MV-4-11 (cell line): ENCODE measurements at places on chromosomes 2 and 18.

- no peak for DNase-seq
Measured at GRCh38 chr2:45103351-45104345, 94.4 kb upstream of the SIX2 start.

GRCh38 chr2:57842531-57842930, 204.1 kb upstream of the VRK2 start:
- peak; percentile 51 for DNase-seq

DNA sequence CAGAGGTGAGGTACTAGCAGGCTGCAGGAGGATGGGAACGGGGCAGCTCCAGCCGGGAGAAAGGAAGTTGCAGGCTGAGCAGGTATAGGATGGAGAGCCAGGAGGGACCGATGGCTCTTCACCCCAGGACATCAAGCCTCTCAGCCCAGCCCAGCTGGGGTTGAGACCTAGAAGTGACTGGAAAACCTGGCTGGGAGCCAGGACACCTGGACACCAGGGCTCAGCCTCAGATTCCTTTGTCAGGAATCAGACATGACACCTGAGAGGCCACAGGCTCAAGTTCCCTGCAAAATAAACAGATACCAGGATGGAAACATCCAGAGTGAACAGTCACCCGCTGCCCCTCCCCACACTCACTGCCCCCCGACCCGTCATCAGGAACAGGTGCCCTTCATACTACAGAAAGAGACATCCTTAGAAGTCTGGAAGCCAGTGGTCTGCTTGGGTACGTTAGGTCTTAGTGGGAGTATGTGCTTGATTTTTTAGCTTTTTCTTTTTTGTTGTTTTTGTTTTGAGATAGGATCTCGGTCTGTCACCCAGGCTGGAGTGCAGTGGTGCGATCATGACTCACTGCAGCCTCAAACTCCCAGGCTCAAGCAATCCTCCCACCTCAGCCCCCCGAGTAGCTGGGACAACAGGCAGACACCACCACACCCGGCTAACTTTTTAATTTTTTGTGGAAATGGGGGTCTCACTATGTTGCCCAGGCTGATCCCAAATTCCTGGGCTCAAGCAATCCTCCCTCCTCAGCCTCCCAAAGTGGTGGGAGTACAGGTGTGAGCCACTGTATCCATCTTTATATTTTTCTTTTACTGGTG, 95.7 kb upstream of the STPG4 start:
- no peak for DNase-seq

GRCh38 chr18:45321520-45321919, 293.8 kb upstream of the SLC14A2 start:
- DNase-seq: no peak

- no peak for DNase-seq
Measured at GRCh38 chr2:33406622-33407021, 69.8 kb upstream of the RASGRP3 start.

GRCh38 chr18:77316008-77316407, 66.4 kb downstream of the GALR1 start:
- no peak for DNase-seq

DNA sequence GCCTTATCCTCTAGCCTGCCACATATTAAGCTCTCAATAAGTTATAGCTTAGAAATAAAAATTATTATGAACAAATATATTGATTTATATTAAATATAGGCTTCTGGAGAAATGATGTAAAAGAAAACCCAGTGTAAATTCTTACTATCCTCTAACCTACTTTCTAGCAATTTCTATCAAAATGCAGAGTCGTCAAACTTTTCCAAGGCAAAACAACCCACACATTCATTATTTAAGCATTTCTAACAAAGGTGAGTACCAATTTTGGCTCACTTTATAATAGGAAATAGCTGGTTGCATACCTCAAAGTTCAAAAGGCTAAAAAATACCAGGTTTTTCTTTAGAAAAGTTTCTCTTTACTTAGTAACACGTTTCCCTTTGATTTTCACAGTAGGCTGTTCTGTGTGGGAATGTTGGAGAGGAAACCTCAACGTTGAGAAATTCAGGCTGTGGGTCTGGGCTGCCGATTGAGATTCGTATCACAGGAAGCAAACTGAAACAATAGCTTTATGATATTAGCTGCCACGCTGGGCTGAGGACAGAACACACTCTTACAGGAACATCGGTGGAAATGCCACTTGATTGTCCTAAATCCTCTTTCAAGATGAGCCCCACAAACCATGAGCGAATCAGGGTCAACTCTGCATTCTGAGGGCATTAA, 53.0 kb downstream of the EPAS1 start:
- peak; percentile 42 for DNase-seq

GRCh38 chr2:117631152-117631945, 183.1 kb upstream of the DDX18 start:
- no peak for DNase-seq

DNA sequence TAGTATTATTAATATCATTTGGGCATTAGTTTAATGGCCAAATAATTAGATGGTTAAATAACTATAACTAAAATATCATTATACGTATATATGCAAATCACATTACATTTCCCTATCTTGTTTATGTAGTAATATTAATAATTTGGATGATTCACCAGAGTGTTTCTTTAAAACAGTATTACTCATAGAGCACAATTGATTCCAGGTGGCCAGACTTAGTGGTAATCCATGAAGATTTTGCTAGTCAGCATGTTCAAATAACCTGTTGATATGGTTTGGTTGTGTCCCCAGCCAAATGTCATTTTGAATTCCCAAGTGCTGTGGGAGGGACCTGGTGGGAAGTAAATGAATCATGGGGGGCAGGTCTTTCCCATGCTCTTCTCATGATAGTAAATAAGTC, 782.3 kb downstream of the LRP1B start:
- DNase-seq: no peak
